Activated CD4-positive, alpha-beta T cell treated with anti-CD3 and anti-CD28 coated beads, Interleukin-2, amount 50 U/mL, for 4 hours (primary cell): ENCODE measurements at places on chromosomes 2 and 18.

- DNase-seq: no peak
Measured at GRCh38 chr2:232402518-232402917, 4.1 kb upstream of the ALPG start.

GRCh38 chr2:75632091-75632701 lies 14.4 kb upstream of the MRPL19 start:
- DNase-seq: no peak

GRCh38 chr2:119657466-119658145 lies 21.4 kb upstream of the TMEM177 start:
- DNase-seq: no peak

DNA sequence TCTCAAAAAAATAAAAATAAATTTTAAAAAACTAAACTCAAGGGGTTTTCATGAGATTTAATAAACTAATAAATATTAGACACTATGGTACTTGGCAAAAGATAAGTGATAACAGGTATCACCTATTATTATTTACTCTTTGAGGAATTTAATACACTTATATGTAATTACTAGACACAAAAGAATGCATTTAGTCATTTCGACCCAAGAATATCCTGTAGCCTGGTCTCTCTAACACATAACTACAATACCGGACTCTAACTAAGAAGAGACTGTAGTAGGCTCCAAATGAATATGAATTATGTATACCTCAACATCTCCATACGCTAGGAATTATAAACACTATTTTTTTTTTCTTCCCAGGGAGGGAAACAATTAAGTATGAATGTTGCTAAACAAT lies 850.7 kb downstream of the CPS1 start:
- DNase-seq: no peak

DNA sequence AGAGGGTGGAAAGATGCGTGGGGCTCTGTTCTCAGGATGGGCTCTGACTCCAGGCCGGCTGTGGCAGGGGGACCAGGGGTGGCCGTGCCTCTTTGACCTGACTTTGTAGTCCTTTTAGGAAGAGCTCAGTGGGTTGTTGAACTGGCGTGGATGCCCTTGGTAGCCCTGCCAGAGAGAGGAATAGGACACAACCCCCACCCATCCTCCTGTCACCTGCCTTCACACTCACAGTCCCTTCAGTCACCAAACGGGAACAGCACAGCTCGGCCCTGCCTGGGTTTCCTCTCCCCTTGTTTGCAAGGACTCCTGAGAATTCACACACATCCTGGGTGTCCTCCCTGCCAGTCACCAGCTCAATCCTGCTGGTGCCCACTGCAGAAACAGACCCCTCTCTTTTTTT lies 20.1 kb upstream of the MRPL33 start:
- DNase-seq: no peak

- DNase-seq: no peak
Measured at GRCh38 chr2:23691106-23691470, 235.8 kb downstream of the ATAD2B start.

- no peak for DNase-seq
Measured at GRCh38 chr2:74764429-74765272, 69.3 kb upstream of the HK2 start.

DNA sequence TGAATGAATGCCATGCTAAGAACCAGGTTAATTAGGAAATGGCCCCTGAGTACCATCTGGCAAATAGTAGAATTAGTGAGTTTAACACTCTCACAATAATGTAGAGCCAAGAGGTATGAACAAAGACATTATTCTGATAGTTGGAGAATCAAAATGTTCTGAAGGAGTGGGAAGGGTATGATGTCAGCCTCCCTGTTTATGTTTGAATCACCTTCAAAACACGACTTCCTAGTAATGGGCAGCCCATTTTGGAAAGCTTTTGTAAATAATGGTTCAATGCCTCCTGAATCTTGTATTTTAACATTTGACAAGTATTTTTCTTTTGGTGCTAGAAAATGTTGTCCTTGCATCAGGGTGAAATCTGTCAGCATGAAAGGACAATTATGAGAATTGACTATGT lies 108.3 kb downstream of the DSEL start:
- no peak for DNase-seq

DNA sequence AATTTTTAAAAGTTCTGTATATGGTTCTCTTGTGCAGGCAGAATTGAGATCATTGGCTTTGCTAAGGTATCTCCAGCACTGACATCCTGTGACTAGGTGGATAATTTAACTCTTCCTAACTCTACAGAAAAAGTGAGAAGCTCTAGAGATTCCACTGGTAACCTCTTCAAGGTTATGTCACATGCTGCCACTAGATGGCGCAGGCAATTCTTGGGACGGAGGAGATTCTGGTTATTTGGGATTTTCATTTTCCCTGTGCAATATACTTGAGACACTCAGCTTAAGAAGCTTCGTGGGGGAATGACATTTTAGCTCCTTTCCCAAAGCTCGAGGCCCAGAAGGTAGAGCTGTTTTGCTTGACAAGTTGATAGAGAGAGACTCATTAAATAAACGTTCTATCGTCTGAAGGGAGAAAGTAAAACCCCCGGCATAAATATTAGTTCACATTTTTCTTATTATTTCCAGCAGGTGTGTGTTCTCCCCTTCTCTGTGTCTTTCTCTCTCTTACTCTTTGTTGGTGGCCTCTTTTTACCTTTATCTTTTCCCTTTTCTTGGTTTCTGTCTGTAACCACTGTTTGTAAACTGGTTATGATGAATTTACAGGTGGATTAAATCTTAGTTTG lies 26.6 kb upstream of the LANCL1 start:
- no peak for DNase-seq

- no peak for DNase-seq
Measured at GRCh38 chr2:26491563-26492167, 13.7 kb upstream of the OTOF start.

DNA sequence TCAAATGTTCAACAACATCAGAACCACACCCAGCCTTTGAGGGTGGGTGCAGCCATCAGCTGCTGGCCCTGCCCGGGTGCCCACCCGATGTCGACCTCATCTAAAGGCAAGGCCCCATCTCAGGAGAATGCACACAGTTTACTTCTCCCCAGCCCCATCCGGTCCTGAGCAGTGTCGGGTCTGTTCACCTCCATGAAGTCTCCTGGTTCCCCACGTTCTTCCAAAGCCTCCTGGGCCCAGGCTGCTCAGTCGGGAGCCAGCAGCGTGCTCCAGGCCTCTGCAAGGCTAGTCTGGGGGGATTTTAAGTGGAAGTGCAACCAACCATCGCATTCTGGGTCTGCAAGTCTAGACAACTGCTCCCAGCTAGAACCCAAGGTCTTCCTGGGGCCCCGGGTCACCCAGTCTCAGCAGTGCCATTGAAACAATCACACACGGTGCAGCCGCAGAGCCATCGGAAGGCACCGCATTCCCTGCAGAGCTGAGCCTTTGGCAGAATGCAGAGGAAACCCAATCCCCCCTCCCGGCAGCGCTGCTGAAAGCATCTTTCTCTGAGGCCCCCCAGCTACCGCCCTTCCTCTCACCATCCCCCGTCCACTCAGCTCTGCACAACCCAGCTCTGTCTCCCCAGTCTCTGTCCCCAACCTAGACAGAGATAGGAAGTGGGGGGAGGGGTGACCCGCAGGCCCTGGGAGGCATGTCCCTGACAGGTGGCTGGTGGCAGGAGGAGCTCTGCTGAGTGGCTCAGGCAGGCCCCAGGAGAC lies 8.5 kb downstream of the ESPNL start:
- DNase-seq: no peak

DNA sequence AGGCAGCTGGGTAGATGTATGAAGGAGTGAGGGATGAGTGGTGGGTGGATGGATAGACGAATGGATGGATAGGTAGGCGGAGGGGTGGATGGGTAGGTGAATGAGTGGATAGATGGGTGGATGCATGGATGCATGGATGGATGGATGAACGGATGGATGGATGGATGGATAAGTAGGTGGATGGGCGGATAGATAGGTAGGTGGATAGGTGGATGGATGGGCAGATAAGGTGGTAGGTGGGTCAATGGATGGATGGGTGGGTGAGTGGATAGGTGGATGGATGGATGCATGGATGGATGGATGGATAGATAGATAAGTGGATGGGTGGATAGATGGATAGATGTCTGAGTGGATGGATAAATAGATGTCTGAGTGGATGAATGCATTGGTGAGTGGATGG lies 30.1 kb downstream of the MLPH start:
- no peak for DNase-seq

DNA sequence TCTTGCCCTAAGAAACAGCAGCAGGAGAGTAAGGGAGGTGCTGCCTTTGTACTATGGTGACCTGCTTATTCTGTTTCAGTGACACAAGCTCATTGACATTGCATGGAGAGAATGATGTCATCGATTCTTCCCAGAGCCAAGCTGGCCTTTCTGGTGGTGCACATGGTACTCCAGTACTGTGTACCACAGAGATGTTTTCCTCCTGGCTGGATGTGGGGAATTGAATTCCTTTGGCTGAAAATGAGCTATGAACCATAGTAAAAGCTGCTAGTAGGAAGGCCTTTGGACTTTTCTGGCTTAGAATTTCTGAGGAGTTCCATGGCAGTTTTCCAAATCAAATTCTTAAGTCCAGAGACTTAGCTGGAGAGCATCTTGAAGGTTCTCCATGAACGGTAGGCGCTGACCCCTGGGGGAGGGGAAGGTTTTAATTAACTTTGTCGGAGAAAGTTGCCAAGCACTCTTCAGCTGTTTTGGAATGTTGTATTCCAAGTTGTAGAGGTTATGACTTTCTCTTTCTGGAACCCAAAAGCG lies 17.1 kb upstream of the B3GNT2 start:
- DNase-seq: no peak

GRCh38 chr2:171139860-171140259 lies 20.8 kb downstream of the TLK1 start:
- no peak for DNase-seq

GRCh38 chr2:9445089-9445488 lies 21.6 kb downstream of the CPSF3 start:
- no peak for DNase-seq

DNA sequence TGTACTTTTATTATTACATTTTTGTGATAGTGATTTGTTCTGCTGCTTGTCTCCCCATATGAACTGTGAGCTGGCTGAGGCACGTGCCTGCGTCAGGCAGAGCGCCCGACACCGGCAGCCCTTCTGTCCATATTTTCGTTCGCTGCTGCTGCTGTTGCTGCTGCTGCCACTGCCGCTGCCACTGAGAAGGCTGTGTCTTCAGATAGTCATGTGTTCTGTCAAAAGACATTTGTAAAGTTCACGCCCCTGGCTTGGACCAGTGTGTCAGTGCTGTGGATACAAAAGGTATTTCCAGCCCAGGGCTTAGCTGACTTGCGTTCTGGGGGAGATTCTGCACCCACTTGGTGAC lies 47.0 kb downstream of the TWIST2 start:
- DNase-seq: no peak

DNA sequence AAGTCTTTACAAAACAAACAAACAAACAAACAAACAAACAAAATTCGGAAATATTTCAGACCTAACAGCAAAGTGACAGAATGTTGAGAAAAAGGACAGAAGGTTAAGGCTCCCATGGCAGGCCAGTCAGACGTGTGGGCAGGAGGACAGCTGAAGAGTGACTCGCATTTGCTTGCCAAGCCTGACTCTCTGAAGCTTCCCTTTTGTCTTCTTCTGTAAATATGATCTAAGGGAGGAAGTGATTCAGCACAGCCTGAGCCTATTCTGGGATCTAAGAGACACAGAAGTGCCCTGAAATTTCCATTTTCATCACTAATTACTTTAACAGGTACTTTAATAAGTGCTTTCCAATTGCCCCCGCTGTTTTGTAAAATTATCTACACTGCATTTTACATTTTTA lies 134.0 kb upstream of the LYPD1 start:
- no peak for DNase-seq

- DNase-seq: no peak
Measured at GRCh38 chr2:190996338-190996946, 17.5 kb downstream of the STAT1 start.

DNA sequence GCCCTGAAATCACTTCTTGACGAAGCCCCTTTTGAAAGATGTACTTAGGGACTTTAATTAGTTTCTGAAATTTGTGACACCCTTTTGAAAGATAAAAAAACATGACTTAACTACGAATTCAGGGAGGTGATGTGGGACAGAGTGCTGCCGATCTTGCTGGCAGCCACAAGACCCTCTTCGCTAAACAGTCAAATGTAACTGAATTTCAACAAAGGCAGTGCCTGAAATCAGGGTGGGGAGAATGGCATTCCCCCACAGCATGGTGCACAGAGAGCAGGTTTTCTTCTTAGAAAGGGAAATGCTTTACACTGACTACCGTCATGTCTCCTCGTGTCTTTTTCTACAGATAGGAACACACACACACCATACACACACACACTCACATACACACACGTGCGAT lies 640.2 kb upstream of the POU3F3 start:
- no peak for DNase-seq

DNA sequence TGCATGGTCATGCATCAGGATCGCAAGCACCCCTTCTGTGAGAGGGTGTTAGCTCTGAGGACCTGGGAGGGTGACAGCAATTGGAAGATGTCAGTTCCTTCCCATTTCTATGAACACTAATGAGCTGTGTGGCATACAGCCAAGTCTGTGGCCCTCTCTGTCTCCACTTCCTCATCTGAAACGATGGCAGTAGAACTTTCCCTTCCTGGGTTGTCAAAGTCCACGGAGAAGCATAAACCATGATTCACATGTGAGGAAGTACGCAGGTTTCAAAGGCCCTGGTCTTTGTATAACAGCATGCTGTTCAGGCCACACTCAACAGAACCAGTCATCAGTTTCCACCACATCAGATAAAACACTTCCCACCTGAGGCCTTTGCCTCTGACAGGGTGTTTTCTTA lies 167.4 kb upstream of the RAB6C start:
- DNase-seq: no peak

DNA sequence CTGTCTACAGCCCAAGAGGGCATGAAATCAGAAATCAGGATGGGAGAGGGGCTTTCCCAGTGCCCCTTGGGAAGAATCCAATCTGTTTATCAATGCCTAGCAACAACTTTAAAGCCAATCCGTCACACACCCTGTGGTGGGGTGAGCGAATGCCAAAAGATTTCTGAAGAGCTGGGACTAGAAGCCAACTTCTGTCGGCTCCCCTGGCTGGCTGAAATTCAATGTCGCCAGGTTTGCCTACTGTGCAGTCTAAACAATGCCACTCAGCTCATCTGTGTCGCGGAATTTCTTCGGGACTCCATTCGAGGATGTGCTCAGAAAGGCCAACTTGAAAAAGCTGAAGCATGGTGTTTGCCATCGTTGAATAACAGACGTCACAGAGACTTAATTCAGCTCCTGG lies 31.5 kb upstream of the NCKAP5 start:
- DNase-seq: no peak

DNA sequence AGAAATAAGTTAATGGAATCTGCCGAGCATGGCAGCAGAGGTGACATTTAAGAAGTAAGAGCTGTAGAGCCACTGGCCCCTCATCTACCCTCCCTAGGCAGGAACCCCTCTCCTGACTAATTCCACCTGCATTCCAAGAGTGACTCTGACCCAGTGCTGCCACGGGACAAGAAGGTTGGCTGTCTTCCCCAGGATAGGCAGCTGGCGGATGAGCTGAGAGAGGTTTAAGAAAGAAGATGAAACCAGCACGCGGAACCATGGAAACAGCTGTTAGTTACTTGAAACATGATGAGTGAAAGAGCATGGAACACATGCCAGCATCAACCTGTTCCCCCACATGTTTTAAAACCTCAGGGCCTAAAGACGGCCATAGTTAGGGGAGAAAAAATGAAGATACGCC lies 74.1 kb downstream of the RND3 start:
- DNase-seq: no peak

- no peak for DNase-seq
Measured at GRCh38 chr18:7084080-7085065, 33.2 kb downstream of the LAMA1 start.

- DNase-seq: no peak
Measured at GRCh38 chr2:31053929-31054782, 84.1 kb downstream of the GALNT14 start.
